ENCODE measurements at places on chromosomes 4 and X.

DNA sequence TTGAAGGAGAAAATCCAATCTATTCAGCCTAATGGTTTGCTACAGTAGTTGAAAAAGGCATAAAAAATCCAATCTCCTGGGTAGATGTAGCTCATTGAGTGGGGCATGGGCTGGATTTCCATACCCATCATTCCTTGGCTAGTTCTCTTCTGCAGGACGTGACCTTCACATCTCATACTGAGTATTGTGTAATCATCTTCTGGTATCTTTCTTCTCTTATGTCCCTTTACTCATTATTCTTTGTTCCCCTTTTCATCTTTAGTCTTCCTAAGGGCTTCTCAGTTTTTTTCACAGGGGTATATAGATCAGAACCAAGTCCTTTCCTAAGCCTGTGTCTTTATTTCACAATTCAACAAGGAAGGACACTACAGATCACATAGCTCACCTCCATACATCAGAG is 727.6 kb upstream of the MAGEB2 start:
- DNase-seq, result no peak

DNA sequence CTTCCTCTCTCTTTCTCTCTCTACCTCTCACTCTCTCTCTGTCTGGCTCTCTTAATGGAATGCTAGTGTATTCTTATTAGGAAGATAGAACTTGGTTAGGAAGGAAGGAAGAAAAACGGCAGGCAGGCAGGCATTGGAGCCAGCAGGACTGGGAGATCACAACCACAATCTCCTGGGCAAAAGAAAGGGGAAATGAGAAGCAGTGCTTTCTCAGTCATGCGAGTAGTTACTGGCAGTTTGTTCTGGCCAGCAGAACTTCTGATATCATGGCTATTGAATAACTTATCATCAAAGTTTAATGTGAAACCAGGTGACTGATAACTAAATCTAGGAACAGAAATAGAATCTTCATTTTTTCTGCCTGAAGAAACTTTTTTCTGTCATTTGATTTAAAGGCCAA is 60.9 kb upstream of the PAGE1 start:
- no peak for DNase-seq

- peak; percentile 3 for DNase-seq
These were observed 135.0 kb upstream of the TENT5D start for GRCh38 chrX:80285131-80285773.

- no peak for DNase-seq
These were observed 40.4 kb upstream of the NOCT start for GRCh38 chr4:138975225-138975624.

DNA sequence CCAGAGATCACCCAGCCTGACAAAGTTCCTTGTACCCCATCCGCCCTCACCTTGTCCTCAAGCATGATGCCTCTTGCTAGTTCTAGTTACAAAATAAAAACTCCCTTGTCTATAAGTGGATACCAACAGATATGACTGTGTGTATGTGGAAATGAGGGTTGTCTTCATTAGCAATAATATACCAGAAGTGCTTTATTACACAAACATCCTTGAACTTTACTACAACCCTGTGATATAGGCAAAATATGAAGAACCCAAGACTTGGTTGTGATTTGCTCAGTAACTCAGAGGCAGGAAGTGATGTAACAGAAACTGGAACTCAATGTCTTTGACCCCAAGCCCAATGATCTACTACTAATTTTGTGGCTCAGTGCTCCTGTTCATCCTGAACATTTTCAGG is 97.6 kb downstream of the AKAP4 start:
- DNase-seq, result no peak

- no peak for DNase-seq
These were observed 166.7 kb upstream of the SH3RF1 start for GRCh38 chr4:169437299-169438047.

Measured in AG08396 (cell line).